Stimulated activated CD4-positive, alpha-beta T cell treated with anti-CD3 and anti-CD28 coated beads, Interleukin-15, amount 100 ng/mL, for 24 hours (primary cell): ENCODE measurements at places on chromosomes 11 and 22.
A peak's percentile ranks its signal among the peaks of the same experiment; 100 is the strongest.

DNA sequence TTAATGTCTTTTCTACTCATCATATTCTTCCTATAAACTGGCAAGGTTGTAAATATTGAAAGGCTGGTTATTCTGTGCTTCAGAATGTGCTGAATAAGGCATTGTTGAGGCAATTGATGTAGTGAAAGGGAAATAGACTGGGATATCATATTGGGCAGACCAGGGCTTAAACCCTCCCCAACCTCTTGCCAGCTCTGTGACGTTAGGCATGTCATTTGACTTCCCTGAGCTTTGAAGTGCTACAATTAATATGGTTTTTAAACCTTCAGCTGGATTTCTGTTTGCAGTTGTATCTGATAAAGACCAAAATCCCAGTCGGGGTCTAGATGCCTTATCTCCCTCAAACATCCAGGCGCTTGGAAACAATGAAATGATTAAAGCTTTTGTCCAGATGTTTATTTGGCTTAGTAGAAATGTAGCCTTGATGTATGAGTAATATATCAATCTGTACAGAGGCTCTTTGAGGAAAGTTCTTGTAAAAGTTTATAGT lies 208.1 kb downstream of the DBX1 start:
- no peak for DNase-seq

GRCh38 chr11:69291459-69292110 lies 2.4 kb upstream of the MYEOV start:
- no peak for DNase-seq

DNA sequence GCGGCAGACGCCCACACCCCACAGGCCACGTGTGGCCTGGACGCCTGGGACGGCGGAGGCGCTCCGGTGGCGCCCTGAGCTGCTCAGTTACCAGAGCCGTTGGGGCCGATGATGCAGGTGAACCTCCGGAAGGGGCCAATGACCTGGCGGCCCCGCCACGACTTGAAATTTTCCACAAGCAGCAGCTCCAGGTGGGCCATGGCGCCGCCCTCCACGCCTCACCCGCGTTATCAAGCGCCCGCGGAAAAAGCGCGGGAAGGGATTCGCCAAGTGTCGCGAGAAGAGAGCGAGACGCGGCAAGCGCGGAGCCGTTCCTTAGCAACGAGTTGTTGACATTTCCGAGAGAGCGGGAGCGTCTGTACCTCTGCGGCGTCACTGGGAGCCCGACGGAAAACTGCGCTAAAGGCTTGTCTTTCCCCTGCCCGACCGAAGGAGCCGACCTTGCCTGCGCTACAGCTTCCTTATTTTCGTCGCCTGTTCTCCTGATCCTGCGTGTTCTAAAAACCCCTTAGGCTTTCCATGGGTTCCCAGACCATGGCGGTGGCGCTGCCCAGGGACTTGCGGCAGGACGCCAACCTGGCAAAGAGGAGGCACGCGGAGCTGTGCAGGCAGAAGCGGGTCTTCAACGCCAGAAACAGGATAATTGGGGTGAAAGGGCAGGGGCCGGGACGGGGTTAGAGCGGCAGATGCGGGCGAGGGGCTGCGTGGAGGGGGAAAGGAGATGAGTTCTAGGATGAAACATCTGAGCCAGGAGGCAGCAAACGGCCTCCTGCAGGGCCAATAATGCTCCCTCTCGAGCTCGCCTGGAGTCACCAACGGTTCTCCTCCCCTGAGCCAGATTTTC lies at the start of the genes RIBC2 and SMC1B:
TSS of gene RIBC2 (plus strand) at position 326 of the 844 bp plus-strand sequence. CDS start at position 520, 194 bp downstream.
TSS of gene SMC1B (minus strand) at position 232 of the 844 bp plus-strand sequence. CDS start at position 200, 32 bp downstream.
- peak; percentile 92 for DNase-seq

GRCh38 chr22:49163258-49163959 lies 664.3 kb downstream of the BRD1 start:
- no peak for DNase-seq

DNA sequence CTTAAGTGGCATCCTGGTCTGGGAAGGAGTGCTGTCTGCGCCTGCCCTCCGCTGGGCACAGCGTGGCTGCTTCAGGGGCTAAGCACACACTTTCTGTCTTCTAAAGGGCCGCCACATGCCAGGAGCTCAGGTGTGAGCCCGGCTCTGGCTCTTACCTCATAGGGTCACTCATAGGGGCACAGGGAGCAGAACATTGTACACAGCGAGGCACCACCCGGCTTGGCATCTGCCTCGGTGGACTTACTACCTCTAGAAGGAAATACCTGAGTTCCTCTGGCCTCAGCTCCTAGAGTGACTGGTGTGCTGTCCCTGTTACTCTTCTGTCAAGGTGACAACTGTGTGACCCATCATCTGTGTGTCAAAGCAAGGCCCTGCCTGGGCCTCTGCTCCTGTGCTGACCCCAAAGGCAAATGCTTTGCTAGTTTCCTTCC lies 13.4 kb downstream of the NEAT1 start:
- no peak for DNase-seq

GRCh38 chr22:30858976-30859713 lies 109.4 kb downstream of the MORC2 start:
- no peak for DNase-seq

DNA sequence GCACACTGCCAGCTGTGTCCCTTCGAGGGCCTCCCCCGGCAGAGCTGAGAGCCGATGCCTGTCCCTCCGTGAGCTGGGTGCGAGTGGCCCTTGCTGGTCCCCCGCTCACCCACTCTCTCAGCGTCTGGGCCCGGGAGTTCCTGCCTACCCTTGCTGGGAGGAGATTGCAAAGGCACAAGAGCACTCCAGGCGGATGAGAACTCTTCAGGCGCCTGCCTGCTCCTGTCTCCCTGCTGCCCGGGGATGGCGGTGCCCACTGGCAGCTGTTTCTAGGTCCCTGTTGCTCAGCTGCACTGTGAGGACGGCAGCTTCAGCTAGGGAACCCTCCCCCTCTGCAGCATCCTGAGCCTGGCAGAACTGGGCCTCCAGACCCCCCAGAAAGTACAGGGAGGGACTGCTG lies 61.1 kb downstream of the FLRT1 start:
- DNase-seq, result no peak

DNA sequence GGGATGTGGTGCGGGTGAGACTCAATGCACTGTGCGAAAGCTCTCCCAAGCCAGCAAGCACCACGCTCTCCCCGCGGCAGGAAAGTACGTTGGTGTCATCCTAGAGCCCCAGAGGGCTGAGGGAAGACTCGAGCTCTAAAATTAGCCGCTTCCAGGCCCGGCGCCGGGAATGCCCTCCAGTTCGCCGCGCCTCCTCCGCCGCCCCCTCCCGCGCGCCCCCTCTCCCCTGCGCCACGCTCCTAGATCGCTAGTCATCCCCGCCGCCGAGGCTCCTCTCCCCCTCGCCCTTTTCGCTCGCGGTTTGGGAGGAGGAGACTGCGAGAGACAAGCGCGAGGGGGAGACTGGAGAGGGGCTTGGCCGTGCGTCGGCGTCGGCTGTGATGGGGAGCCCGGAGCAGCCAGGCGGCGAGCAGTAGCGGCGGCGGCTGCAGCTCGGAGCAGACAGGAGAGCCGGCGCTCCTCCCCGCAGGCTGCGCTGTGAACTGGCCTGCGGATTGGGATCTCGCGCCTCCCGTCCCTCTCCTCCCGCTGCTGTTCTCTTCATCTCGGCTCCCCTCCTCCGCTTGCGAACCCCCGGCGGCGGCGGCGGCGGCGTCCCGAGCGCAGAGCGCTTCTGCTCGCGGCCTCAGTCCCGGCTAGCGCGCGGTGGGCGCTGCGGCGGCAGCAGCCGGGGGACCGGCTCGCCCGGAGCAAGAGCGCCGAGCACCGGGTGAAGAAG lies at the start of gene FAT3:
TSS of gene FAT3 (plus strand) at position 412 of the 718 bp plus-strand sequence. CDS start 127,295 bp downstream, outside the sequence.
- no peak for DNase-seq

DNA sequence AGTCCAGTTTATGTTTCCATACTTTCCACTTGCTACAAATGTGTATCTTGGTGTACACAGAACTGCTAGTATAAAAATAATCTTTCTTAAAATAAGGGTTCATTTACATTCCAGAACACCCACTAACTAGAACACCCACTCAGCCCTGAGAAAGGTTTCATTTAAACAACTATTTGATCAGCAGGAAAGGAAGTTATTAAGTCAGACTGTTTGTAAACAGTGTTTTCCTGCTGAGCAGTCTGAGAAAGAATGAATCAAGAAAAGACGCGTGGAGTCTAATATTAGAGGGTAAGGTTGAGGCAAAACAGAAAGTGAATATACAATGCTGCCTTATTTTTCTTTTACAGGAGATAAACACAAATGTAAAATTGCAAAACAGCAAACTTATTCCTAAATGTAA lies 32.7 kb downstream of the NARS2 start:
- DNase-seq, result no peak

- no peak for DNase-seq
Measured at GRCh38 chr11:115607621-115608221, 103.5 kb upstream of the CADM1 start.

DNA sequence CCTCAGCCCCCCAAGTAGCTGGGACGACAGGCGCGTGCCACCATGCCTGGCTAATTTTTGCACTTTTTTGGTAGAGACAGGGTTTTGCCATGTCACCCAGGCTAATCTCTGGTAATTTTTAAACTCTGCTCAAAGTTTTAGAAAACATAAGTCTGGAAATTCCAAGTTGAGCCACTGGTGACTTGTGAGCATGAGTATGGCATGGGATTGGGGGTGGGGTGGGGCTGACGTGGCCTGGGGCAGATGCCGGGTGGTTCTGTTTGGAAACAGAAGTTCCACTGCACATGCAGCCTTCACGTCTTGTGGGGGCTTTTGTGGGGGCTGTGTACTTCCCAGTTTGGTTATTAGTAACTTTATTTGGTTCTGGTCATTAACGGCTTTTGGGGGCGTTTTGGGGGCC lies 67.3 kb downstream of the PTPRJ start:
- no peak for DNase-seq

- DNase-seq, result no peak
Measured at GRCh38 chr11:17395978-17396377, 7.5 kb upstream of the KCNJ11 start.

- DNase-seq, result no peak
Measured at GRCh38 chr11:8720868-8721608, 38.4 kb downstream of the RPL27A start.

DNA sequence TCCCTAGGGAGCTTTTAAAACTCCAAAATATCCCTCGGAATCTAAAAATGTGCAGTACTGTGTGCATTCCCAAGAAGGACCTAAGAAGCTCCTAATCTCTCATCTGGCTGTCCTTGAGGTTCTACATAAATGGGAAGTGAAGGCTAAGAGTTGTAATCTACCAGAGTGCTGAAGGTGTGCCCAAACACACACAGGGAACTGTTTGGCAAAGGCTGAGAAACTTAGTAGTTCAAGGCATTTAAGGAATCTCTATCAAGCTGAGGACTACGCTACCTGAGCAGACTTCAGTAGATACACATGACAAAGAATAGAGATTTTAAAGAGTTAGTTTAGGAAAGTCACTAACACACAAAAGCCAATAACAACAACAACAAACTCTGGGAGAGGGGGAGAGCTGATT lies 71.1 kb downstream of the TTC28 start:
- DNase-seq, result no peak

- DNase-seq, result no peak
Measured at GRCh38 chr11:18567081-18567480, 21.5 kb downstream of the UEVLD start.

DNA sequence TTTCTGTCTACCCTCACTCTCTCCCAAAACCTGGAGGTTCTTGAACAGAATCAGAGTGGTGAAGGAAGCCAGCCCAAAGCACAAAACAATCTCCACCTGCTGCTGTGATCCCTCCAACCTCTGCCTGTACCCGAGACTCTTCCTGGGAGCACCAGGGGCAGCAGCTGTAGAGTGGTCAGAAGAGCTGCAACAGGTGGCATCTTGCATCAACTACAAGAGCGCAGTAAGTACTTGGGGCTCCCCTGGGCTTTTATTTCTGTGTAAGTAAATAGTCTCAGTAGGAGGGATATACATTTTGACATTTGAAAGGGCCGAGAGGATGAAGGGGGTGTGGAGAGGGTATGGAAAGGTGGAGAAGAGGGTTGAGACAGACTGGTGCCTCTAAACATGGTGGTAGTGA lies 8.3 kb upstream of the UBQLNL start:
- DNase-seq, result no peak

GRCh38 chr22:21865041-21865440 lies 2.4 kb downstream of the MAPK1 start:
- DNase-seq, result peak; percentile 62

DNA sequence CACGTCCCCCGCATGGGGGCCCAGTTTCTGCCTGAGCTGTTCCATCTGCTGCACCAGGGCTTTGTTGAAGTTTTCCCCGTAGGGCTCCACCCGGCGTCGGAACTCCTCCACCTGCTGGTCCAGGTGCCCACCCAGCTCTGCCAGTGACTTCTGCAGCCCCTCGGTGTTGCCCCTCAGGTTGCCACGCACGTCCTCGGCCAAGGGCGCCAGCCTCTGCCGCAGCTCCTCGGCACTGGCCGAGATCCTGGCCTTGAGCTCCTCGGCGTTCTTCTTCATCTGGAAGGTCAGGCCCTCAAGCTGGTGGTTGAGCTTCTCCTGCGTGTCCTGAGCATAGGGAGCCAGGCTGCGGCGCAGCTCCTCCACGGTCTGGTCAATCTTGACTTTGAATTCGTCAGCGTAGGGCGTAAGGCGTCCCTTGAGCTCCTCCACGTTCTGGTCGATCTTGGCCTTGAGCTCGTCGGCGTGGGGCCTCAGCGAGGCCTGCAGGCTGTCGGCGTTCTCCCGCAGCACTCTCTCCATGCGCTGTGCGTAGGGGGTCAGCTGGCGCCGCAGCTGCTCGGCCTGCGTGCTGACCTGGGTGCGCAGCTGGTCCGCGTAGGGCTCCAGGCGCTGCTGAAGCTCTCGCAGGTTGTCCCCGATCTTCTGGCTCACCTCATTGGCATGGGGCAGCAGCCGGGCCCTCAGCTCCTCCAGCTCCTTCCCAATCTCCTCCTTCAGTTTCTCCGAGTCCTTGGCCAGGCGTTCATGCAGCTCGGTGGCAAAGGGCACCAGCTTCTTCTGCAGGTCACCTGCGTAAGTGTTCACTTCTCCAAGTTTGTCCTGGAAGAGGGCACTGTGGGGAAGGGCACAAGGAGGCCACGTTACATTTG lies 1.8 kb downstream of the APOA4 start:
- DNase-seq, result no peak

GRCh38 chr11:130478204-130478701 lies 29.8 kb downstream of the ADAMTS15 start:
- DNase-seq, result no peak

DNA sequence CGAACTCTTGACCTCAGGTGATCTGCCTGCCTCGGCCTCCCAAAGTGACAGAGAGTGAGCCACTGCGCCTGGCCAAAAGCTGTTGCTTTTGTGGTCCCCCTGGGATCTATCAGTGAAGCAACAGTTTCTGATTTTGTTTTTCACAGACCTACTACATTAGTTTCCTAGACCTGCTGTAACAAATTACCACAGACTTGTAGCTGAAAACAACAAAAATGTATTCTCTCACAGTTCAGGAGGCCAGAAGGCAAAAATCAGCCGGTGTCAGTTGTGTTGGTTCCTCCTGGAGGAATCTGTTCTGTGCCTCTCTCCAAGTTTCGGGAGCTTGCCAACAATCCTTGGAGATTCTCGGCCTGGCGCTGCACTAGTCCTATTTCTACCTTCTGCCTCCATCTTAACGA lies 8.5 kb upstream of the SLC35C1 start:
- no peak for DNase-seq

- no peak for DNase-seq
Measured at GRCh38 chr11:8230921-8231847, 32.5 kb downstream of the LMO1 start.
